Stomach (tissue), 19 donors: ENCODE measurements at places on chromosomes 12 and 14. TPM values are rescaled to one million over a fixed set of nuclear protein-coding genes. Genes with fewer than 3 reads are reported as not detected.

- H3K27me3 ChIP-seq: no peaks in the 10 kb centered on the region
- no peaks in the 10 kb centered on the region for H3K36me3 ChIP-seq
- H3K27ac ChIP-seq: no peak overlapping the region
- H3K4me1 ChIP-seq: no peaks in the 10 kb centered on the region
Measured at GRCh38 chr14:26719514-26719913, 121.7 kb upstream of the NOVA1 start.

GRCh38 chr12:131527092-131527491 lies 183.8 kb upstream of the SFSWAP start:
- H3K36me3 ChIP-seq: no peaks in the 10 kb centered on the region

DNA sequence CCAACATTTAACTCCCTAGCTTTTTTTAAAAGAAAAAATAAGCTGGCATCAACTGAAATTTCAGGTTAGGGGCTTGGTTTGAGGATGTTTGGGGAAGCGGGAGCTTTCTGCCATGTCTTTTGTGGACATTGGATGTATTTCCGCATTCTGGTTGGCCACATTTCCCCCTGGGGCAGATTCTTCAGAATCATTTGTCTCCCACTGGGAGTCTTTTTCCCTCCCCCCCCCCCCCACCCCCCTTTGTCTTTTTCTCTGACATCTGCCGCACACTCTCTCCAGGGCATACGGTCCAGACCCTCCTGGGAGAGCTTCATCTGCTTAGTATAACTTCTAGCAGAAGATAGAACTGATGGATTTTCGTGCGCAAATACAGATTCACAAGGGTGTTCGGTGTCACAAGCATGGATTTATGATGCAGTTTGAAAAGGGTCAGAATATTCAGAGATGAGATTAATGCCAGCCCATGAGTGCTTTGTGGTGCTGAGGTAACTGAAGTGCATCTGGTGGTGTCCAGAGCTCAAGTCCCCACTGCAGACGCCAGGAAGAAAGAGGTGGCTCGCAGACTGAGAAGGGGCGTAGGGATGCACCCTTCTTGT lies 40.2 kb downstream of the ETV6 start:
- H3K4me3 ChIP-seq: no peak overlapping the region
- H3K27me3 ChIP-seq: no peaks in the 10 kb centered on the region
- H3K36me3 ChIP-seq: no peaks in the 10 kb centered on the region
- no peak overlapping the region for H3K27ac ChIP-seq
- peaks cover 45% of the 10 kb centered on the region for H3K4me1 ChIP-seq
- no peak for DNase-seq

GRCh38 chr14:53494587-53494986 lies 341.5 kb upstream of the DDHD1 start:
- no peak overlapping the region for H3K4me3 ChIP-seq
- DNase-seq: no peak
- H3K36me3 ChIP-seq: no peaks in the 10 kb centered on the region
- H3K4me1 ChIP-seq: no peaks in the 10 kb centered on the region
- no peak overlapping the region for H3K27ac ChIP-seq

- peaks cover 12% of the 10 kb centered on the region for H3K4me1 ChIP-seq
- peak; percentile 68 for DNase-seq
- H3K27me3 ChIP-seq: no peaks in the 10 kb centered on the region
- H3K27ac ChIP-seq: no peak overlapping the region
Measured at GRCh38 chr12:3604748-3605586, 114.0 kb downstream of the PRMT8 start.

DNA sequence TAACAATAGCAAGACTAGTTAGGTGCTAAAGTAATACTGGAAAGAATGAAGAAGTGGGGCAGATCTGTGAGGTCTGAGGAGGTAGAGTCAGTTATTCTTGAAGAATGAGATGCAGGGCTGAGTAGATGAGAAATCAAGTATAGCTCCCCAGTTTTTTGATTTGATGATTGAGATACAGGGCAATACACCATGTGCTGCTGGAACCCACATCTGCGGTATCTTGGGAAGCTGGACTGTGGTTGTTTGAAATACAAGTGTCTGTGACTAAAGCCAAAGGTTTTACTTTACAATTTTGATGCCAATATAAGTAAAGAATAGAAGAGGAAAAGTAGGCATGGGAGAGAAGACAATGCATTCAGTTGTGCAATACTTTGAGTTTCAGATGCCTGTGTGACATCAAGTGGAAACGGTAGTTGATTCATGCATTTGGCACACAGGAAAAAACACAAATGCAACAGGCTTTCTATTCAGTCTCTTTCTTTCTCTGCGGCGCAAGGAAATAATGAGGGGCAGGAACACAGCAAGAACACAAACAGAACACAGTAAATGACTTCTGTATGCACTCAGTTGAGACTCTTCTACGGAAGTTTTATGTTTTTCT lies 190.2 kb upstream of the SLC38A2 start:
- no peak for DNase-seq
- peaks cover 6% of the 10 kb centered on the region for H3K4me1 ChIP-seq
- no peak overlapping the region for H3K4me3 ChIP-seq
- H3K36me3 ChIP-seq: no peaks in the 10 kb centered on the region
- no peak overlapping the region for H3K27ac ChIP-seq

DNA sequence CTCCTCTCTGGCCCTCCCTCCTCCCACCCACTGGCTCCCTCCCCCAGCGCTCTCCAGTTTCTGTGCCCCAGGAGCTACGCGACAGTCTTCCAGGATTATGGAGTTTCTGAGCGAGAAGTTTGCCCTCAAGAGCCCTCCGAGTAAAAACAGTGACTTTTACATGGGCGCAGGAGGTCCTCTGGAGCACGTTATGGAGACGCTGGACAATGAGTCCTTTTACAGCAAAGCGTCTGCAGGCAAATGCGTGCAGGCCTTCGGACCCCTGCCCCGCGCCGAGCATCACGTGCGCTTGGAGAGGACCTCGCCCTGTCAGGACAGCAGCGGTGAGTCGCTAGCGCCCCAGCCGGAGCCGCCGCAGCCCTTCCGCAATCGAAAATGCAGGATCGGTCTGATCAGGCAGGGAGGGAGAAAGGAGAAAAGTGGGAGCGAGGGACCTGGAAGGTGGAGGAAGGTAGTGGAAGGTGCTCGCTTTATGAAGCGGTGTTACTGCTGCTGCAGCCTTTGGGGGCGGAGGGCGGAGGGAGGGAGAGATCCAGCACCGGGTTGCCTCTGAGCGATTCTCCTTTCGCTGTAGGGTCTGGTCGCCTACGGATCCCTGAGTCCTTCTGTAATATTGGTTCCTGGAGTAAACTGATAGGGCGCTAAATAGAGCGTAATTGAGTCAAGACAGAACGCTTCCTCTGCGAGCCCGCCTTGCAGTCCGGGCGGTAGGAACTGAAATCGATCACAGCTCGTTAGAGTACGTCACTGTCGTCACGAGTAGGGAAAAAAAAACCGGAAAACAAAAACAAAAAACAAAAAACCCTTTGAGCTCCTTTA lies at the start of gene ALX1:
ALX1 (plus strand) TSS at position 56 of the 819 bp plus-strand sequence; CDS start at position 98, 42 bp downstream.
- no peak within 1 kb of the TSS for H3K27ac ChIP-seq
- DNase-seq: no peak
- no peaks in the 10 kb centered on the region for H3K36me3 ChIP-seq
- H3K27me3 ChIP-seq: peaks cover 52% of the 10 kb centered on the region

DNA sequence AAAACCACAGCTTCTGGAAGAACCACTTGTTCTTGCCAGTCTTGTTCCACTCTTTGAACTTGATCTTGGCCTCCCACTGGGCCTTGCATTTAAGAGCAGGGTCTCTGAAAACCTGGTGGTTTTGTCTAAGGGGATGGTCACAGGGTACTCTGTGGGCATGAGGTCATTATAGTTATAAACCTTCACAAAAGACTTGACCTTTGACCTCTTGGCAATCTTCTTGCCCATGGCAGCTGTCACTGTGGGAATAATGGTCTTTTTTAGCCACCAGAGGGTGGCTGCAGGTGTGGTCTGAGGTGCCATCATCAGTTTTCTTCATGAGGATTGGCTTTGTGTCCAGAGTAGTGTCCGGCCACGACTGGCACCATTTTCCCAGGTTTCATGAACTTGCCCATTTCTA lies 9.1 kb downstream of the ATP6V0A2 start:
- H3K36me3 ChIP-seq: peaks cover 71% of the 10 kb centered on the region
- no peaks in the 10 kb centered on the region for H3K27me3 ChIP-seq
- peak; percentile 20 for DNase-seq
- H3K4me1 ChIP-seq: peaks cover 24% of the 10 kb centered on the region

DNA sequence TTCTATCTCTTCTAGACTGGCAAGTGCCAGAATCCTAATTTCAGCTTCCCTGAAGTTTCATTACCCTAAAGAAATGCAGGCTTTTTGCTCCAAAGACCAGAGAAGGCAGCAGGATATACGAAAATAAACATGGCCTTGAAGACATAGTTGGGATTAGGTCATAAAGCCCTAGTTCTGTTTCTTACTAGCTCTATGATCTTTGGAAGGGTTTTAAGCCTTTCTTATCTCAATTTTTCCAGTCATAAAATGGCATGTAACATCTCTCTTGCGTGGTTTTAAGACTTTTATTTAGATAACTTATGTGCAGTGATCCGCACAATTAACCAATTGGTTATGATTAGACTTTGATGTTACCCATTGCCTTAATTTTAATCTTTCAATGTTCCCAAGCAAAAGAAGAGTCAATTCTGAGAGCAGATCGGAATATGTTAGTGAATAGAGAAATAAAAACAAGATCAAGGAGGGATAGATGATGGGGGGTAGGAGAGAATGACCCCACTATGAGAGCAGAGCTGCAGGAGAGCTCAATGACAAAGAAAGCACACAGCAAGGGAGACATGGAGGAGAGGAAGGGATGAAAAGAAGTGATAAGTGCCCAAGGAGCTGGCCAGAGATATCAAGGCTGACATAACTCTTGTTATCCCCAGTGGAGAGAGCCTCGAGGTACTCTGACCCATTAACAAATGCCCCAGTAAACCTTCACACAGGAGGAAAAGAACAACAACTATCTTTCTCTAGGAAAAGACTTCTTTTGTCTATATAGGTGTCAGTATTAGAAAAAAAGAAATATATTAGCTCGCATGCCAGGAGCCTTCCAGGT lies 53.0 kb upstream of the ANP32D start:
- H3K4me3 ChIP-seq: no peak overlapping the region
- DNase-seq: no peak
- H3K27me3 ChIP-seq: no peaks in the 10 kb centered on the region
- H3K36me3 ChIP-seq: no peaks in the 10 kb centered on the region
- H3K27ac ChIP-seq: no peak overlapping the region

DNA sequence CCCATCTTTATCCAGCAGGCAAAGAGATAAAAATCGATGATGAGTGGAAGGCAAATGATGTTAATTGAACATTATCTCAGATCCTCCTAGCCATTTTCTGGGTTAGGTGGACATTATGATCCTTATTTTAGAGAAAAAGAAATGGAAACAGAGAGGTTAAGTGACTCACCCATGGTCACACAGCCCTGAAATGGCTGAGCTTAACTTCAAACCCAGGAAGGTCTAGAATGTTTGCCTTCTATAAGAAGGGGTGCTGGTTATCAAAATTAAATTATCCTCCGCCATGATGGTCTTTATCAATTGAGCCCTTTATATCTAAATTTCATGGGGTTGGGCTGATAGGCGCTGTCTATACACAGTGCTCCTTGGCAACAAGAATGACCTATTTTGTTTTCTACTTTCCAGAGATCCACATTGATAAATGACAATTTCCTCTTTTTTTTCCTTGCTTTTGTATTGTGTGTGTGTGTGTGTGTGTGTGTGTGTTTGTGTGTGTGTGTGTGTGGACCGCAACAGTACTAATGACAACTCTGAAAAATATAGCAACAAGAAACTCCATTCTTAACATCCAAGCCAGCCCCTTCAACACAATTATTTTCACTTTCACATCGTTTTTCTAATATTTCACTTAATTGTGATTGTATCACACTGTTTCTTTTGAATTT lies 571.9 kb downstream of the VRK1 start:
- no peaks in the 10 kb centered on the region for H3K4me1 ChIP-seq
- no peak overlapping the region for H3K27ac ChIP-seq
- no peaks in the 10 kb centered on the region for H3K36me3 ChIP-seq
- no peak overlapping the region for H3K4me3 ChIP-seq
- H3K27me3 ChIP-seq: no peaks in the 10 kb centered on the region
- no peak for DNase-seq

- no peak overlapping the region for H3K4me3 ChIP-seq
- H3K4me1 ChIP-seq: peaks cover 4% of the 10 kb centered on the region
- peaks cover 57% of the 10 kb centered on the region for H3K36me3 ChIP-seq
- no peaks in the 10 kb centered on the region for H3K27me3 ChIP-seq
Measured at GRCh38 chr12:45939759-45940158, 50.6 kb downstream of the SCAF11 start.

DNA sequence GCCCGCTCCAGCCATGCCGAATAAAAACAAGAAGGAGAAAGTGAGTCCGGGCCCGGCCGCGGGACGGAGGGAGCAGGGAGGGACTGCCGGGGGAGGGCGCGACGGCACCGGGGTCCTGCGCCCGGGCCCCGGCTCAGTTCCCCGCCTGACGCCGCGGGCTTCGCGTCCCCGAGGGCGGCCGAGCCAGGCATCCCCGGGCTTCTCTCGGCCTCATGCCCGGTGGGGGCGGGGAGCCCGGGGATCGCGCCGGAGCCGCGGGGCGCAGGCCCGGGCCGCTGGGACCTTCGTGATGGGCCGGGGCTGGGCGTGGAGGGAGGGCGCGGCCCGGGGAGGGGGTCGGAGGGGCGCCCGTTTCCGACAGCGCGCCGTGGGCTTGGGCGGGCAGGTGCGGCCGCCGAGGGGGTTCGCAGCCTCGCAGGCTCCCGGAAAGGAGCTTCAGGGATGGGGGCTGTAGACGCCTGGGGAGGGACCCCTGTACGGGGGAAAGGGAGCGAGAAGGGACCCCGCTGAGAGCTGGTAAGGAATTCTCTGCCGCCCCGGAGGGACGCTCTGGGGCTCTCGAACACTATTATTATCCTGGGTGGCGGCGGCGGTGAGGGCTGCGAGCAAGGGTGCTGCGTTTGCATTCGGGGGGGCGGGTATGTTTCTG lies 496 bp downstream of the PPP2R5C start:
- peak; percentile 54 for DNase-seq
- peak overlapping the region; percentile 95 for H3K4me3 ChIP-seq
- peaks cover 23% of the 10 kb centered on the region for H3K4me1 ChIP-seq
- peak overlapping the region; percentile 83 for H3K27ac ChIP-seq
- H3K36me3 ChIP-seq: peaks cover 28% of the 10 kb centered on the region
- no peaks in the 10 kb centered on the region for H3K27me3 ChIP-seq

The ASCL1 gene
- 0.37 TPM for polyA plus RNA-seq

The METTL3 gene
- 8.6 TPM for polyA plus RNA-seq

The ALX1 gene
- not detected for polyA plus RNA-seq

The KCNH3 gene
- 0.25 TPM for polyA plus RNA-seq

The C1QL4 gene
- polyA plus RNA-seq: not detected

The PYGL gene
- polyA plus RNA-seq: 18.3 TPM

The IL31 gene
- polyA plus RNA-seq: not detected

The KRT77 gene
- polyA plus RNA-seq: not detected
